ENCODE measurements at places on chromosomes 1 and 21. TPM values are rescaled to one million over a fixed set of nuclear protein-coding genes. Genes with fewer than 3 reads are reported as not detected.

- peak; percentile 62 for DNase-seq
These were observed 17.1 kb downstream of the EPHA2 start for GRCh38 chr1:16138772-16139221.

DNA sequence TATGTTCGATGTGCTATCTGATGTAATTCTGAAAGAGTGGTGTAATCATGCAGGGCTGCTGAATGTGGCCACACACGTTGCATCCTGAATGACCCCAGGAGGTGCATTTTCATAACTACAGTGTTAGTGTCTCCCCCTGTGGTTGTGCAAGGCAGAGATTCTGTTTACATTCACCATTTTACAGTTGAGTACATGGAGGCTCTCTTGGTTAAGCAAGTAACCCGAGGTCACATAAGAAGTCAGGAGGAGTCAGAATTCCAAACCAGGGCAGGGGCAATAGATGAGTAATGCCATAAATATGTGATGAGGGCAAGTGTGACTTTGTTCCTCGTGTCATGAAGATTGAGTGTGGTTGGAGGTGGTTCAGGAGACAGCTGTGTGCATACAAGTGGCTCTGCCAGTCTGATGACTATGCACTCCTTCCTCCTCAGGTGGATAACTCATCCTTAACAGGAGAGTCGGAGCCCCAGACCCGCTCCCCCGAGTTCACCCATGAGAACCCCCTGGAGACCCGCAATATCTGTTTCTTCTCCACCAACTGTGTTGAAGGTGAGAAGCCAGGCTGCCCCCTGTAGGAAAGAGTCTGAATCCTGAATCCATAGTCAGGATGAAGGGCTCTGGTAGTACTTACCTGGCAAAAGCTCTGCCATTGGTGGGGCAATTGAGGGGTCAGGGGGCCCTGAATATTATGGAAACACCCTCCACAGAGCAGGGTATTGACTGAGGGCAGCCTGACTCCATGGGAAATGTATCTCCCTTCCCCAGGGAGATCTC lies 9.3 kb downstream of the ATP1A2 start:
- no peak for DNase-seq

- no peak for DNase-seq
These were observed 668.0 kb downstream of the MRPL39 start for GRCh38 chr21:24939291-24939690.

DNA sequence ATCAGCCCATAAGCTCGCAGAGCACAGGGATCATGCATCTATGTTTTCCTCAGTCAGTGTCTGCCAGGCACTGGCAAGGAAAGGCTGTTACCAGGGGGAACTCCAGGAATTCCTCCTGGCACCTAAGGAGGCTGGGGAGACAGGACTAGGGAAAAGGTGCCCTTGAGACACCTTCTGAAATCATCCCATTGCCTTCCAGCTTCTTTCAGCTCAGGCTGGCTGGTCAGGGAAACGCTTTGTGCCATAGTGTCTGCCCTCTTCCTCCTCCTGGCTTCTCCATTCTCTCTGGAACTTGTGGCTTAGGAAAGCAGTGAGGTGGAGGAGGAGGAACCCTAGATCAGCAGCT lies 13.8 kb downstream of the LMNA start:
- no peak for DNase-seq

DNA sequence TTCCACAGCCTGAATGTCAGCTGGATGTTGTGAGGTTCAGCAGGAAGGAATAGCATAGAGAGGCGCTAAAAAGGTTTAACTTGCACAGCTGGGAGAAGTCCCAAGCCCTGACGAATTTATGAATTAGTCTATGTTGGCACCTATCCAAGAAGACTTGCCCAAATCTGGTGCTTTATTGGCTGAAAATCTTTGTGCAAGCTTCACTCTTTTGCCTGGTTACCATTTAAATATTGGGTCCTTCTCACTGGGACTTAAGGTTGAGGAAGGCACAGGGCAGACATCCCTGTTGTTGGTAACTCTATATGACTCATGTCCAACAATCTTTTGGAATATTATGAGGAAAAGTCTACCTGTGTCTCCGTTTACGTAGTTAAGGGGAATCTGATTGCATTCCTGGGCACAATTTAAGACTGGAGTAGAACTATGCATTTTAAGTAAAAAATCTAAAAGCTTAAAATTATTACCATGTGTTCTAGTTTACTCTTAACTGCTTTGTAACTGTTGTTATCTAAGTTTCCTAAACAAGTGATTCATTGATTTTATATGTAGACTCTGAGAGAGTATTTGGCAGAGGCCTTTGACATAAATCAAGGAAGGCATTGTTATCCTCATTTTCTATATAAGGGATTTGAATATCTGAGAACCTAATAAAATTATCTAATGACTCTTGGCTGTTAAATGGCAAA lies 181.7 kb upstream of the DPYD start:
- DNase-seq = no peak

- no peak for DNase-seq
These were observed 1.8 kb downstream of the SWT1 start for GRCh38 chr1:185158800-185159199.

DNA sequence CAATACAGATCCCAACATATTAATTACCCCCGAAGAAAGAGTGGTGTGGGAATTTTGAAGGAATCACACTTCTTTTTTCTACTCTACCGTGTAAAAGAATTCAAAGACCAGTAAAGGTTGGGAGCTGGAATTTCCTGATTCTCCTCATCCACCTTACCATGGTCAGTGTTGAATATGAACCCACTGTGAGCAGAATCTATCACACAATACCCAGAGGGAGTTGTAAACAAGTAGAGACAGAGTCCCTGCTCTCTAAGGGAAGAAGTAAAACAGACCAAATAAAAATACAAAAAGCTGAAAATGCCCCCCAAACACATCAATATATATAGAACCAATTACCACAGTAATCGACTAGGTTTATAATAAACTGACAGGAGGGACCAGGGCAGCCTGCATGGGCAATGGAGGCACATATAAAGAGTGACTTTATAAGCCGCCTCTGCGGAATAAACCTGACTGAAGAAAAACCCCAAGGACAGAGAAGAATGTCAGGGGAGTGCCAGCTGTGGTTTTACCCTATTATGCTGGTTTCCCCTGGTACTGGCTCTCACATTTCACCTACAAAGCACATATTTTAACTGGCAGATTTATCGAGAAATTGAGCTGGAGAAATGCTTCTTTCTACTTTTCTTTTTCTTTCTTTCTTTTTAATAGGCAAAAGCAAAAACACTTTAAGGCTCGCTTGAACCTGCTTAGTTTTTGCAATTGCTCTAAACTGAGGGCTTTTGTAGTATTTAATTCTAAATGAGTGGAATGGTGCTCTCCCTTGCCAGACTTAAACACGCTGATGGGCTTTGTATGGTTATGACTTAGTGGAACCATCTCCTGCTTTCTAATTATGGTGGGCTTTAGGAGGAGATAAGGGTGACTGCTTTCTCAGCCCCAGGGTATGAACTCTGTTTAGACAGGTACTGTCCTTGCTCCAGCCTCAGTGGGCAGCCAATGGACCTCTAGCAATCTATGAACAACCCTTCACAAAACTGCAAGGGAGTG lies 244.8 kb downstream of the ASTN1 start:
- no peak for DNase-seq

DNA sequence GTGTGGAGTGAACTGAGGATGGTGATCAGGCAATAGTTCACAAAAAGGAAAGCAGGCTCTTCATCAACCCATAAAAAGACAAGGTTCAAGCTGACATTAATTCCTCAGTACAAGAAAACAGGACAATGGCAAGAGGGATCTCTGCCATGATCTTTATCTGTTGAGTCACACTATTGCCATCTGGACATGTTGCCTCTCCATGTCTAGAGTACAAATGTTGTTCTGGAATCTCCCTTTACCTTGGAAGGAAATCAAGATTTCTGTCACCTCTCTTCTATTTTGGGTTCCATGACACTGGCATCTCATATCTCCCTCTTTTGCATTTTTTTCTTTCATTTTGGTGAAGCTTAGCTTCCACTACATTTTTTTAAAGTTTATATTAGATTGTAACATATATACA lies 329.1 kb downstream of the USP25 start:
- DNase-seq = no peak

DNA sequence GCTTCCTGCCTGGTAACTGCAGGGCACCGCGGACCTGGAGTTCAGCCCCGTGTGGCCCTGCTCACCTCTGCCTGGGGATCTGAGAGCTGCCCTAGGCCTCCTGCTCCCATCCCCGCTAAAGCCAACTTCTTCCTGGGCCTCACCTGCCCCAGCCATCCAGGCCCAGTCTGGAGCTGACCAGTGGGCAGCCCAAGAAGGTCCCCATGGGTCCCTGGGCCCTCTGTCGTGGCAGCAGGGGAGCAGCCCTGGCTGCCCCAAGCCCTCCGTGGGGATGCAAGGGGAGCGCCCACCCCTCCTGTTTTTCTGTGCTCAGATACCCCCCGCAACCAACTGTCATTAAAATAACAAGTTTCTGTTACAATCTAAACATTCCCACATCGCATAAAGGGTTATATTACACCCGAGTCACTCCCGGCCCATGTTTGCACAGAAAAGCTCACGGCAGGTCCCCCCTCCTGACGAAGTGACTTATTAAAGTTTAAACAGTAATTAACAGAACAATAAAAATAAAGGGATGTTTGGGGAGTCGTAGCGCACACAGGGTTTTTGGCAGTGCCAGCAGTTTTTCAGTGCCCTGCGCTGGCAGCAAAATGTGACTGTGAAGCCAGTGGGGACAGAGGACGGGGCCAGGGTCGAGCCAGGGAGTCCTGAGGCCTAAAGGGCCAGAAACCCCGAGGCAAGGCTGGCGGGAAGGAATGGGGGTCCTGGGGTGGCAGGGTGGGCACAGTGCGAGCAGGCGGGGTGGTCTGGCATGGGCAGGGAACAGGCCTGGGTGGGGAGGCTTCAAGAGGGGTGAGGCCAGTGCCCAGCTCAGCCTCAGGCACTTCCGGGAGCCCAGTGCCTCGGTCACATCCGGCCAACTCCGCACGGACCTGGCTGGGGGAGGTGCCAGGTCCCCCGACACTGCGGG lies 121.5 kb downstream of the CASZ1 start:
- DNase-seq = no peak

OR2L13 gene
- total RNA-seq = not detected

- DNase-seq = no peak
These were observed 9.9 kb upstream of the B3GALT5 start for GRCh38 chr21:39602793-39603192.

GRCh38 chr1:221162939-221163338 lies 283.7 kb downstream of the HLX start:
- DNase-seq = no peak

- DNase-seq = no peak
These were observed 122.4 kb downstream of the AKT3 start for GRCh38 chr1:243727503-243728203.

- DNase-seq = no peak
These were observed 8.2 kb downstream of the DRAM2 start for GRCh38 chr1:111131693-111132092.

- no peak for DNase-seq
These were observed 11.9 kb downstream of the FASLG start for GRCh38 chr1:172670791-172671190.

BSND gene
- total RNA-seq = not detected

GRCh38 chr1:226827458-226827857 lies 43.0 kb upstream of the PSEN2 start:
- peak; percentile 84 for DNase-seq

Data from right cardiac atrium (tissue), 5 donors.